ENCODE measurements at places on chromosomes 13 and 19.
A peak's percentile ranks its signal among the peaks of the same experiment; 100 is the strongest.

DNA sequence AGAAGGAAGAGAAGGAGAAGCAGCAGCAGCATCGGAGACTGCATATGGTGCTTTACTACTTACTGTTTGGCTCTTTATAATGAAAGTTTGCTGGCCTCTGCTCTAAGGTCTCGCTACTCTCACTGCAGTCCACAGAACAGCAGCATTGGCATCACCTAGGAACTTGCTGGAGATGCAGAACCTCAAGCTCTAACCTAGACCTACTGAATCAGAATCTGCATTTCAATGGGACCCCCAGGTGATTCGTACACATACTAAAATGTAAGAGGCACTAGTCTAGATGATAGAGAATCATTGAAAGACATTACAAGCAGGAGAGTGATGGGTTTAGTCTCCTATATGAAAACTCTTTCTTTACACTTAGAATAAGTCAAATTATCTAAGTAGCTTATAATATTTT lies 270.6 kb downstream of the KLF5 start:
- no peak for DNase-seq
- no peak overlapping the region for H3K27ac ChIP-seq
- H3K4me1 ChIP-seq, result no peaks in the 10 kb centered on the region
- H3K4me3 ChIP-seq, result no peak overlapping the region
- H3K36me3 ChIP-seq, result peaks cover 2% of the 10 kb centered on the region

DNA sequence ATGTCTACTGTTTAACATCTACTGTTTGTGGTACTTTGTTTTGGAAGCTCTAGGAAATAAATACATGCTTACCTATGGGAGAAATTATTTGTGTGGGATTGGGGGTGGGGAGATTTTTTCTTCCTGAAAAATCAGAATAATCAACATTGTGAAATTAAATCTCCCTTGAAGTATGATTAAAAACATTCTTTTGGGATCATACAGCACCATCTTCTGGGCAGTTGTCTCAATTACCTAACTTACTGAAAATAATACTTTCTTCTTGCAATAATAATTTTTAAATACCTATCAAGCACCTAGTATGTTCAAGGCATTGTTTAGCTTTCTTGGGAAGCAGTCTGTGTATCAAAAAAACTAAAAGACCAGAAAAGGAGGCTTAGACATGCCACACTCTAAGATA lies 576.5 kb upstream of the ARGLU1 start:
- no peak for DNase-seq
- H3K27me3 ChIP-seq, result no peaks in the 10 kb centered on the region
- H3K4me3 ChIP-seq, result no peak overlapping the region
- no peaks in the 10 kb centered on the region for H3K4me1 ChIP-seq

GRCh38 chr13:80144493-80144892 lies 196.4 kb downstream of the SPRY2 start:
- H3K4me3 ChIP-seq, result no peak overlapping the region
- H3K27ac ChIP-seq, result no peak overlapping the region
- no peaks in the 10 kb centered on the region for H3K4me1 ChIP-seq
- DNase-seq, result no peak

- DNase-seq, result no peak
- no peaks in the 10 kb centered on the region for H3K27me3 ChIP-seq
- no peak overlapping the region for H3K4me3 ChIP-seq
- H3K36me3 ChIP-seq, result no peaks in the 10 kb centered on the region
- no peak overlapping the region for H3K27ac ChIP-seq
These were observed 45.2 kb downstream of the ABCC4 start for GRCh38 chr13:95256091-95256490.

- no peaks in the 10 kb centered on the region for H3K27me3 ChIP-seq
- DNase-seq, result no peak
These were observed 276.8 kb downstream of the KCNRG start for GRCh38 chr13:50292081-50292480.

DNA sequence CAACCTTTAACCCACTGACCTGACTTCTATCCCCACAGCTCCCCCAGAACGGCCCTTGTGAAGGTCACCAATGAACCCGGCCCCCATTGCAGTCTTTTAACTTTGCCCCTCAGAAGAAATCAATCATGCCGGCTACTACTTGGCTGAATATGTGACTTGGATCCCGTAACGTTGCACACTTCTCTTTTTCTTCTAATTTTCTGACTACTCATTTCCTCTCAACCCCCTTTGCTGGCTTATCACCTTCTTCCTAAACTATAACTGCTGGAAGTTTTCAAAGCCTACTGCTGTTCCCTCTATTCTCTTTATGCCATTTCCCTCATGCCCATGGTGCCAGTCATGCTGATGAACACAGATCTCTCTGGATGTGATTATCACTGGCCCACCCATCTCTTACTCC lies 367.6 kb downstream of the DNAJC15 start:
- peaks cover 10% of the 10 kb centered on the region for H3K27me3 ChIP-seq
- H3K4me1 ChIP-seq, result no peaks in the 10 kb centered on the region
- no peak overlapping the region for H3K27ac ChIP-seq
- DNase-seq, result no peak
- no peak overlapping the region for H3K4me3 ChIP-seq

- no peak overlapping the region for H3K4me3 ChIP-seq
- no peaks in the 10 kb centered on the region for H3K27me3 ChIP-seq
- no peak overlapping the region for H3K27ac ChIP-seq
These were observed 946.3 kb upstream of the PCDH9 start for GRCh38 chr13:68176475-68176874.

DNA sequence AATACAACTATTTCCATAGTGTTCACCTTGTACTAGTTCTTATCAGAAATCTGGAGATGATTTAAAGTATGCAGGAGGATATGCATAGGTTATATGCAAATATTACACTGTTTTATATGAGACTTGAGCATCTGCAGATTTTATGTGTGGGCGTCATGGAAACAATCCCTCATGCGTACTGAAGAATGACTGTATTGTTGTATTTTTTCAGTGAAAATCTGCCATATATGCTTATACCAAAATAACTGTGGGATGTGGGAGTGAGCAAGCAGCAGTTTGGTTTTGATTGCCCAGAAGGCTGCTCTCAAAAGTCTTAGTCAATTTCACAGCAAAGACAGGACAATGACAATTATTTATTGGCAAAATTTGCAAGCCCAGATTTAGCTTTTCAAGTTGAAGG lies 238.8 kb upstream of the PCDH20 start:
- no peak overlapping the region for H3K27ac ChIP-seq
- H3K4me3 ChIP-seq, result no peak overlapping the region
- H3K36me3 ChIP-seq, result peaks cover 2% of the 10 kb centered on the region
- no peak for DNase-seq
- H3K4me1 ChIP-seq, result no peaks in the 10 kb centered on the region

DNA sequence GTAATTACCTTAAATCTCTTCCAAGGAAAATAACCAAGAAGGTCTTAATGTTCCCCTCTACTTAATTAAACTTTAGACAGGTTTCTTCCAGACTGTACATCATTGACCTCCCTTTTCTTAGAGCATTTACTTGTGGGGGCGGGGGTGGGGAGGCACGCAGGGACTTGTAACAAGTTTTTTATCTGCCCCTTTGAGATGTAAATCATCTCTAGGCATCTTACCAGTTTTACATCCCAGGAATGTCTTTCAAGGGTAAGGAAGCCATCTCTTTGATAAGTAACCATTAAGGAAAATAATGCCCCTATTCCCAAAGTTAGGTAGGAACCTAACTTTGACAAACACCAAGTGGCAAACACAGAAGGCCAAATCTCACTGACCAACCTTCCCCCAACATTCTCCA lies 528.6 kb downstream of the SUCLA2 start:
- DNase-seq, result no peak
- no peak overlapping the region for H3K27ac ChIP-seq
- no peak overlapping the region for H3K4me3 ChIP-seq
- H3K36me3 ChIP-seq, result peaks cover 2% of the 10 kb centered on the region

DNA sequence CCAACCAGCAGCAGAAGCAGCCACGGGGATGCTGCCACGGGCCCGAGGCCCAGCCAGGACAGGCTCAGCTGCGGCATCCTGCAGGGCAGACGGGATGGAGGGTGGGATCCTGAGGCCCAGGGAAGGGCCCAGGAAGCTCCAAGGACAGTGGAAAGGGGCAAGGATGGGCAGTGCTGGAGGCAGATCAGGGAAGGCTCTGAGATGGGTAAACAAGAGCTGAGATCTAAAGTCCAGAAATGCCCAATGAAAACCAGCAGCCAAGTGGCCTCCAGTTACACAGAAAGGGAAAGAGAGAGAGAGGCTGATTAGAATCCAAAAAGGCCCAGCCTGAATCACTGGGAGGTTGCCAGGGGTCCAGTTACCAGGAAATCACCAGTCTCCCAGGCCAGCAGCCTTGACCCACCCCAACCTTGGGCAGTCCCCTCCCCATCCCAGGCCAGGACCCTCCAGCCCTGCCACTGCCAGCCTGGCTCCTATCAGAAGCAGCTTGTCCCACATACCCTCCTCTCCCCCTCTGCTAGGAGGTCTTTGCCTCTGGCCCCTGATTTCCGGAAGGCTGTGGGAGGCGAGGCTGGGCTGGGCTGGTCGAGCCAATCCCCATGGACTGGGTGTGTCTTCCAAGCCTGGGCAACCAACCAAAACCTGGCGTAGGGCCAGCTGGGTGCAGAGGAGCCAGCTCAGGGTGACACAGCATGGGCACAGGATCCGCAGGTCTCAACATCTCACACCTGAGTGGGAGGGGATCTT lies at the start of gene CYP4F11:
Gene CYP4F11 (minus strand): TSS at position 198 of the 747 bp plus-strand sequence. CDS start 121 bp downstream, at position 77.
- H3K4me1 ChIP-seq, result no peaks in the 10 kb centered on the region
- H3K36me3 ChIP-seq, result peaks cover 3% of the 10 kb centered on the region
- no peak within 1 kb of the TSS for H3K4me3 ChIP-seq
- H3K27ac ChIP-seq, result no peak within 1 kb of the TSS
- DNase-seq, result no peak

GRCh38 chr13:99677116-99677951 lies 176.1 kb downstream of the TM9SF2 start:
- no peak for DNase-seq
- peak overlapping the region; percentile 59 for H3K27ac ChIP-seq
- H3K27me3 ChIP-seq, result no peaks in the 10 kb centered on the region
- no peaks in the 10 kb centered on the region for H3K36me3 ChIP-seq

GRCh38 chr19:4301590-4302242 lies 473 bp downstream of the TMIGD2 start:
- peaks cover 6% of the 10 kb centered on the region for H3K36me3 ChIP-seq
- H3K4me3 ChIP-seq, result peak overlapping the region; percentile 42
- DNase-seq, result no peak
- peaks cover 40% of the 10 kb centered on the region for H3K27me3 ChIP-seq
- H3K4me1 ChIP-seq, result peaks cover 12% of the 10 kb centered on the region

GRCh38 chr19:52217576-52217975 lies 27.7 kb downstream of the PPP2R1A start:
- peaks cover 79% of the 10 kb centered on the region for H3K36me3 ChIP-seq
- DNase-seq, result no peak
- H3K4me1 ChIP-seq, result peaks cover 10% of the 10 kb centered on the region
- H3K27me3 ChIP-seq, result no peaks in the 10 kb centered on the region
- H3K27ac ChIP-seq, result no peak overlapping the region

Measured in central memory CD8-positive, alpha-beta T cell (primary cell).